ENCODE measurements at places on chromosomes 12 and 14.

GRCh38 chr12:126447346-126447745, 1382.1 kb downstream of the AACS start:
- DNase-seq, result no peak

GRCh38 chr12:5154091-5154490, 110.4 kb downstream of the KCNA5 start:
- no peak for DNase-seq

GRCh38 chr12:116637589-116638150, 78.5 kb downstream of the MAP1LC3B2 start:
- no peak for DNase-seq

- no peak for DNase-seq
Observed at GRCh38 chr14:33782923-33783322, 168.0 kb downstream of the EGLN3 start.

- no peak for DNase-seq
Observed at GRCh38 chr12:131613678-131614077, 97.2 kb upstream of the SFSWAP start.

GRCh38 chr14:28690029-28690692, 76.4 kb upstream of the FOXG1 start:
- DNase-seq, result no peak

Measured in CD4-positive, alpha-beta T cell treated with Interleukin-15 for 1 hour (primary cell).